ENCODE measurements at places on chromosomes 3 and 15. TPM values are rescaled to one million over a fixed set of nuclear protein-coding genes. Genes with fewer than 3 reads are reported as not detected.

Gene PTX3
- total RNA-seq = 0.16 TPM

GRCh38 chr15:88627463-88627862 is 6.3 kb downstream of the AEN start:
- no peak for DNase-seq

Gene CCDC33
- not detected for total RNA-seq

Gene NRROS
- total RNA-seq = 3.1 TPM

GRCh38 chr3:49703443-49703927 is 14.1 kb downstream of the RNF123 start:
- peak; percentile 73 for DNase-seq

DNA sequence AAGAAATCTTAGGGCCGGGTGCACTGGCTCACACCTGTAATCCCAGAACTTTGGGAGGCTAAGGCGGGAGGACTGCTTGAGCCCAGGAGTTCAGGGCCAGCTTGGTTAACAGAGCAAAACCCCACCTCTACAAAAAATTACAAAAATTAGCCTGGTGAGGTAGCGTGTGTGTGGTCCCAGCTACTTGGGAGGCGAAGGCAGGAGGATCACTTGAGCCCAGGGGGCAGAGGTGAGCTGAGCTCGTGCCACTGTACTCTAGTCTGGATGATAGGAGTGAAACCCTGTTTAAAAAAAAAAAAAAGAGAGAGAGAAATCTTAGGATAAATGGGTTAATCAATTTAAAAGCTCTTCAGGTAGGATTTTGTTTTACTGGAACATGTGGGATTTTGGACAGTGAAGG is 31.2 kb upstream of the DUT start:
- no peak for DNase-seq

GRCh38 chr15:39407116-39407515 is 173.8 kb upstream of the THBS1 start:
- no peak for DNase-seq

Gene BSN
- total RNA-seq = 0.27 TPM

DNA sequence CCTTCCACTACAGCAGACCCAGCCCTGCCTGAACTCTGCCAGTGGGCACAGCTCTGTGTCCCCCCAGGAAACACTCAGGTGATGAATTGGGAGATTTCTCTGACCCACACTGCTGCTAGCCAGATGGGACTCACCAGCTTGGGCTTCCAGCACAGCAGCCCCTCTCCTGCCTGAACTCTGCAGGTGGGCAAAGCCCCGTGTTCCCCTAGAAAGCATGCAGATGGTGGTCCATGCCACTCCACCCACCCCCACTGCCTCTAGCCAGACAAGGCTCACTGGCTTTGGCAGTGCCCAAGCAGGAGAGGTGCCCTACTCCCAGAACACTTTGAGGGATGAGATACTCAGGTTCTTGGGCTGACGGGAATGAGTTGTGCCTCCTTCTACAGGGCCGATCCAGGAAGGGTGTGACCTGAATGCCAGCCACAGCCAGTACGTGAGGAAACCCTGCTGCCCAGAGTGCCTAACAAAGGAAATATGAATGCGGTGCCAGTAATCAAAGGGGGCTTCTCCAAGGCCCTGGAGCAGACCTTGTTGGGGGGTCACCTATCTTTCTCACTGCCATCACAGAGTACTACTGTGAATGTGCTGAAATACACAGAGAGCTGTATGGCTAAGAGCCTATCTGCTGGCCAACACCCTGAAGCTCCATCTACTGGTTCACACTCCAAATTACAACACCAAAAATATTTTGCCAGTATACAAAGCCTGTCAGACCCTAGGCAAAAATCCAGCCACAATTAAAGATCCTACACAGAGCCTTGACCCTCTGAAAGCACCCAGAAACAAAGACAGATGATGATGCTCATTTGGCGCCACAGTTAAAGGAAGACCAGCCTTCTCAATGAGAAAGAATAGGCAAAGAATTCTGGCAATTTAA is 61.9 kb downstream of the BTLA start:
- no peak for DNase-seq

Gene LDHAL6B
- total RNA-seq = not detected

Gene ESYT3
- 1.4 TPM for total RNA-seq

GRCh38 chr15:51853998-51854397 is 24.5 kb downstream of the TMOD3 start:
- DNase-seq = no peak

Gene KBTBD8
- total RNA-seq = 4.1 TPM

GRCh38 chr3:162996368-162996767 is 1499.8 kb downstream of the OTOL1 start:
- no peak for DNase-seq

Gene KBTBD13
- 8.4 TPM for total RNA-seq

DNA sequence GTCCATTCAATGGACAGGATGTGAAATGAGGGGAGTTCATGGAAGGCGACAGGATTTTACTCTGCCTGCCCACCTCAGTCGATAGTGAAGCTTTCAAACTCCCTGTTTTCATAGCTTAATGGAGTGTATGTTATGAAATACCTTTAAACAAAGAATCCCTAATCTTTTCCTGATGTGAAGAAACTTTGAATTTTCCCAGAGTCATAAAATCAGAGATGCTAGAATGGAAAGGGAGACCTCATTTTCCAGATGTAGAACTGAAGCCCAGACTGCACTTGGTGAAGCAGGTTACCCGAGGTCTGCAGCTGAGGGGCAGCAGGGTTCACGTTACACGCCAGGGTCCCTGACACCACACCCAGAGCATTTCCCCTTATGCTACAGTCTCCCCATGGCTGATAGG is 34.7 kb upstream of the LACTB start:
- no peak for DNase-seq

Gene FEZF2
- total RNA-seq = not detected

DNA sequence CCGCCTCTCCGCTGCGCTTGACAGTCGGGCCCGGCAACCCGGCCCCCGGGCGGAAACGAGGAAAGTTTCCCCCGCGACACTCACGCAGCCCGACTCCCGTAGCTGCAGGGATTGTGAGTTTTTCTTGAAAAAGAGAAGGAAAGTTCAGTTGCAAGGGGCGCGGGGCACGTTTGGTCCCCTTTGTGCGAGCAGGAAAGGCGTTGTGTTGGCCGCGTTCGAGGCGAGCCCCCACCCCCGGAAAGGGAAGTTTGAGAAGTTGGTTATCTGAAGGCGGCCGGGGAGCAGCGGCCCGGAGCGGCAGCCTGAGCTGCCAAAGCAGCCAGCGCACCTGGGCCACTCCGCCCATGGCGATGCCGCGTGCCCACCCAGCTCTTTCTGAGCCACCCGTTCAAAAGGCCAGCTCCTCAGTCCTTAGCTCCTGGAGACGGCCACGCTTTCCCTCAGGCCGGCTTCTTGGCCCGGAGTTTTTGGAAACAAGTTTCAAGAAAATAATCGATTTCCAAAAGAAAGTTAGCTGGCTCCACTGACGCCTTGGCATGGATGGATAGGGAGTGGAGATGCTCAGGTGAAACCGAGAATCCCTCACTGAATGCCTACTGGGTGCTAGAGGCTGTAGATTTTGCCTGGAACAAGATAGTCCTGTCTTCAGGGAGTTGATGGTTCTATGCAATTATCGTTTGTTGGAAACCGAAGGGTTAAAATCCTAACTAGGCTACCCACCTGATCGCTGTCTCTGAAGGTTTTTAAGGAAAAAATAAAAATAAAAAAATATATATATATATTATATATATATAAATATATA is 832 bp downstream of the TGFBR2 start:
- DNase-seq = peak; percentile 90

DNA sequence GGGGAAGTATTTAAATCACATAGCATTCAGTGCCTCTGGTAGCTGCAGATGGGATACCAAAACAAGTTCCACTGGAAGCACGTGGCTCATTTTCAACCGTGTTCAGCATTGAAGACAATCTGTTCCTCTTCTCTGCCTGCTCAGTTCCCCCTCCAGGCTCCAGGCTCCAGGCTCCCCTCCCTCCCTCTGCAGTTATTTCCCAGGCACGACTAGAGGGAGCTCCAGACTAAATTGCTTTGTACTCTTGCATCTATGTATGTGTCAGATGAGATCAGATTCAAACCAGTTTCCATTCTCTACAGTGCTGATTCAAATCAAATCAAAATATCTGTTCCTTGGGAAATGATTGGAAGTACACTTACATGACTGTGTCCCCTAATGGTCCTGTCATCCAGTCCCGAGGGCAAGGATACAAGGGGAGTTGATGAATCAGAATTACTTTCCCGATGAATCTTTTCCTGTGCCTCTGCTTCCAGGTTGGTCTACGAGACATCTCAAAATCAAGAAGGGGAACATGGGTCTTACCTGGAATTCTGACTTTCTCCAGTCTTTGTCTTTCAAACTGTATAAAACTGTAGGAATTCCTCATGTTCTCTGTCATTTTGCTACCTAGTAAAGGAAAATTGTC is 600.5 kb downstream of the EDEM1 start:
- peak; percentile 48 for DNase-seq

DNA sequence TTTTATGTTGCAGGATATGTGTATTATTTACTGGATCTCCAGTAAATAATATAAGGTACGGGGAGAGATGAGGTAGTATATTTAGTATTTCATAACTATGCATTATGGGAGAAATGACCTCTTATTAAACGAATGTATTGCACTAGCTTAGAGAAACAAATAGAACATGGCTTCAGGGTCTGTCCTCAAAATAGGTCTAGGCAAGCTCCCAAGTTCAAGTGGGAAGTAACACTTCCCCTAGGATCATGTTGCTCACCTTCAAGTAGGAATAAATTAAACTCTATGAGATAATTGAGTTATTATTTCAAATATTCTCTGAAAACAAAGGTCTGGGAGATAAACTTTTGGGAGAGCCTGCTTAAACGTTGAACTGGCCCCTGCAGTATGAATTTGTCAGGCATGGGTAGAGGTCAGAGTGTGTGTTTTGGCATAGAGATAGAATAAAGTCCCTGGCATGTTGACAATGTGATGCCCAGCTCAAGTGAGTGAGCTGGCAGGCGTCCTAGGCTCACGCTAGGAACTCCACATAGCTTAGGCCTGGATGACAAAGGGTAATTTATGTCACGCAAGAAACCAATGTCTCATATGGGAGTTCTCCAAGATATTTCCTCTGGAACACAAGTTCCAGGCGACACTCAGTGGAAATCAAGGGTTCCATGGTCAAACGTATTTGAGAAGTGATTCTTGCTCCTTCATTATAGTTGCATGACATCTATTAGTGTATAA is 236.8 kb downstream of the CACNA2D3 start:
- peak; percentile 77 for DNase-seq

Gene SAMMSON
- total RNA-seq = not detected

Gene CXCR6
- total RNA-seq = 0.19 TPM

Gene MANF
- total RNA-seq = 46.1 TPM

DNA sequence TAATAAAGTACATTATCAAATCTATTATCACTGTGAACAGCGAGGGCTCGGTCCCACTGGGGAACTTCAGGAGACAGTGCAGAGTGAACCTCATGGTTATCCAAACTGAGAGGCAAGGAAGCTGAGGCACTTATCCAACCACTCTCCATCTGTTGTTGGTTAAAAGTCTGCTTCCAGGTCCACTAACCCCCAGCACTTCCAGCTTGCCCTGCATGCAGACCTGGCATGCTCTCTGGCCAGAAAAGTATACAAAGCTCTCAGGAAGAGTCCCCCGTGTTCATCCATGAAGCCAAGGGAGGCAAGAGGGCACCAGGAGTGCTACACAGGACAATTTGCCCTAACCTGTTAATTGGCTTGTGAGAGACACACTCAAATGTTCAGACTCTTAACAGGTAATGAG is 36.0 kb downstream of the FBN1 start:
- DNase-seq = no peak
